ENCODE measurements at places on chromosomes 2 and 18.

DNA sequence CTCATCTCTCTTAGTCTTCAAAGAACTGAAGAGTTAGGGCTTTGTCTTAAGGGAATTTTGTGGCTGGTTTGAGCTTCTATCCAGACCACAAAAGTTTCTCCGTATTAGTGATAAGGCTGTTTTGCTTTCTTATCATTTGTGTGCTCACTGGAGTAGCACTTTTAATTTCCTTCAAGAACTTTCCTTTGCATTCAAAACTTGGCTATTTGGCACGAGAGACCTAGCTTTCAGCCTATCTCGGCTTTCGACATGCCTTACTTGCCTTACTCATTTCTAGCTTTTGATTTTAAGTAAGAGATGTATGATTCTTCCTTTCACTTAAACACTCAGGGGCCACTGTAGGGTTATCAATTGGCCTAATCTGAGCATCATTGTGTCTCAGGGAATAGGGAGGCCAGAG lies 29.9 kb downstream of the HDHD2 start:
- no peak for DNase-seq

DNA sequence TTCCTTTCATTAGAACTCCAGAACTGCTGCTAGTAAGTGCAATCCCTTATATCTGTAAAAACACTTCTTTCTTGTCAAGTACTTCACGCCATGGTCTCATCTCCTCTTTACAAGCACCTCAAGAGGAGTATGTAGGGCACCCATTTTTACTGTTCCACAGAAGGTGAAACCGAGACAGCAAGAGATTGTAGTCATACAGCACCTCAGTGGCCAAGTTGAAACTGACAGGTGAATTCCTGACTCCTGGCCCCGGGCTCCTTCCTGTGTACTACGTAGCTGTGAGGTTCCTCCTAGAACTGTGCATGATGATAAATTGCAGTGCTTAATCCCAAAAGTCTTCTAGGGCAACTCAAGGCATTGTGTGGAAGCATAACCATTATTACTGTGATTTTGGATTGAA lies 131.5 kb upstream of the MEIS1 start:
- DNase-seq, result no peak

- DNase-seq, result no peak
Measured at GRCh38 chr2:88737385-88737784, 45.9 kb downstream of the RPIA start.

DNA sequence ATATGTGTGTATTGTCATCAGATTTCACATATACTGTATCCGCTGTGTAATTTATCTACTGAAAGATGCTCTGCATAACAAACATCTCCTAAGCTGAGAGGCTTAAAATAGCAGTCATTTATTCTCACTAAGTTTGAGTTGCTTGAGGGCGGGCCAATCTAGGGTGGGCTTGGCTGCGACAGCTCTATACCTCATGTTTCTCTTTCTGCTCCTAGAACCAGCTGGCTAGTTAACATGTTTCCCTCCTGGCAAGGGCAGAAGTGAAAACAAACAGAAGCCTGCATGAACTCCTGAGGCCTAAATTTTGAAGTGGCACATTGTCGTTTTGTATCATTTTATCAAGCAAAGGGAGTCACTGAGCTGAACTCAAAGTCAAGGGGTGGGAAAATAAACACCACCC lies 585.0 kb upstream of the VRK2 start:
- no peak for DNase-seq

GRCh38 chr2:117771969-117772630 lies 42.4 kb upstream of the DDX18 start:
- DNase-seq, result no peak

GRCh38 chr18:10588975-10589374 lies 63.1 kb downstream of the NAPG start:
- no peak for DNase-seq

DNA sequence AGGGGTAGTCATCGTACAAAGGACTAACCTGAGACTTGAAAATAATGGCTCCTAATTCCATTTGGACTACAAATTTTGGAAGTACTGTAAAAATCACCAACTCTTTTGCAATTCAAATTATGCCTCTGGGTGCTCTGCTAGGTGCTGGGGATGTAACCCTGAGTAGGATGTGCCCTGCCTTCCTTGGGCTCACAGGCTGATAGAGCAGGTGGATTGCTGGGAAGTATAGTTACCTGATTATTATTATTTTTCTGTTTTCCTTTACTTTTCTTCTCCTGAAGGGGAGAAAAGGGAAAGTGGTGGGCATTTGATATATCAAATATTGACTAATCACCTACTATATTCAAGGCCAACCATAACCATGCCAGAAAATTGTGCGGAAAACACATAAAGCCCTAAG lies 119.3 kb upstream of the RIOK3 start:
- no peak for DNase-seq

- DNase-seq, result no peak
Measured at GRCh38 chr2:134836986-134837385, 1.4 kb upstream of the ACMSD start.

DNA sequence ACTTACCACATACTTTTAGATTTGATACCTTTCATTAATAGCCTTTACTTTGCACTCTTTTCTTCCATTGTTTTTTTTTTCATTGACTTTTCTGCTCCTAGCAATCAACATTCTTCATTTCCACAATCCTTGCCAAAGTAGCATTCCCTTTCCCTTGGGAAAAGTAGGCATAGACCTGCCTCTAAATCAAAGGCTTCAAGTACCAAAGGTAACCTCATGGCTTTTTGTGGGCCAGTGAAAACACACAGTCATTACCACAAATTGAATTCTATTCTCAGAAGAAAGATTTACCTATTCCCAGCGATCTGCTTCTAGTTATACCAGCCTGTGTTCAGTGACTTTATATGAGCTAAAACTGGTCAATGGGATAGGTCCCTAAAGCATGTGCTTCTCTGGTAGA lies 109.2 kb downstream of the SOCS6 start:
- no peak for DNase-seq

DNA sequence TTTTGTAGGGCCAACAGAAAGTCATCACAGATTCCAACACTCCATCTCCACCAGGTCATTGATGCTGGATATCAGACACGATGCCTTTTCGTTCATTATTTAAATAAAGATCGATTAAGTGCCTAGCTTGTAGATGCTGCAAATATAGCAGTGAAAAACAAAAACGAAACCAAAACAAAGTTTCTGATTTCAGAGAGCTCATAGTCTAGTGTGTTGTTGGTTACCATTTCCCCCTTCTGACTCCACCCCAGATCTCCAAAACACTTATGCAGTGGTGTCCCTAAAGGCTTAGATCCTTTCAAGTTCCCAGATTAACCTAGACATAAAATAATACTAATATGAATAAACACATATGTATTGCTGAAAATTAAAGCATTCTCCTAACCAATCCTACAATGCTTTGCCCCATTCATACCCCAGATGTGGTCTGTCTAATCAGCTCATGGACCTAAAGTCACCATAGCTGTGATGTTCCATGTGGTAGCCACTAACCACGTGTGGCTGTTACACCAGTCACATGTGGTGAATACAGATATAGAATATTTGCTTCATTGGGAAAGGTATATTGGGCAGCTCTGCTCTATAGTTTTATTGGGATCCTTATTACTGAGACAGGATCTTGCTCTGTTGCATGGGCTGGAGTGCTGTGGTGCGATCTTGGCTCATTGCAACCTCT lies 787.2 kb downstream of the TDRD15 start:
- DNase-seq, result no peak

GRCh38 chr2:65974067-65974723 lies 460.7 kb upstream of the MEIS1 start:
- DNase-seq, result no peak

- no peak for DNase-seq
Measured at GRCh38 chr2:160741271-160741670, 247.7 kb upstream of the RBMS1 start.

DNA sequence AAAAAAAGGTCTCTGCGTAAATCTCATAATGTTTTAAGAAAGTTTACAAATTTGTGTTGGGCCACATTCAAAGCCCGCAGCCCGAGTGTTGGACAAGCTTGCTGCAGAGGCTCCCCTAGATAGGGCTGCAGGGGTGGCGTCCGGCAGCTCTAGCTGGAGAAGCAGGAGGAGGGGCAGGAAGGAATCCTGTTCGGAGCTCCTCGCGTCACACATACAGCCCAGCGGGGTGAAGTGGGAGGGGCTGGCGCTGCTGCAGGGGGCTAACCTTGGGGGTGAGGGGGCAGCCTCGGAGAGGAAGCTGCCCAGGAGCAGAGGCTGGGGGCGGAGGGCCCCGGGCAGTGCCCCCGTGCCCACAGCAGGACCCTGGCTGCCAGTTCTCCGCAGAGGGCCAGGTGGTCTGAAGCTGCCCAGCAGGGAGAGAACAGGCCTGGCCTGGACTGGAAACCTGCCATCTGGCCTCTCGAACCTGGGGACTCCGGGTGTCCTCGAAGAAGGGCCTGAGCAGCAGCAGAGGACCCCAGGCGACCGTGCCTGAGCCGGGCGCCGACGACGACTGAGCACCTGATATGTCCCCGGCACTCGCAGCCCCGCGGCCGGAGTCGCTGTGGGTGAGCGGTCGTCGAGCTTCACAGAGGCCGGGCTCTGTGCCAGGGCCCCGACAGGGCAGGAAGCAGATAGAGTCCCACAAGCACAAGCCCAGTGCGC lies 2.6 kb upstream of the GPR35 start:
- no peak for DNase-seq

DNA sequence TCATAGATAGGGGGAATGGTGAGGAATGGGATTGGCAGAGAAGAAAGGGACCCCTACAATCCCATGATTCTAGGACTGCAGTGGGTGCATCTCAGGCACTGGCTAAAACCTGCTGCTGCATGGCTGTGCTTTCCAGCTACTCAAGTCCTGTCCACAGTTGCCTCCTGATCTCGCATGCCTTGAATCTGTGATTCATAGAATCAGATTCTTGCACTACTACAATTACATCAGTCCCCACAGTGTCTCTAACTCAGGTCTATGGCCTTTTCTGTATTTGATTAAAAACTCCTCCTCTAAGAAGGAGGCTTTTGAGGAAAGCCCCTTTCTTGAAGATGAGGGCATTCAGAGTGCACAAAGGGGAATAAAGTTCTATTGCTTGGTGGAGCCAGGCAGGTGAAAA lies 117.4 kb downstream of the LRATD1 start:
- no peak for DNase-seq

GRCh38 chr2:121388371-121388770 lies 103.4 kb upstream of the TFCP2L1 start:
- no peak for DNase-seq

GRCh38 chr2:230924470-230925341 lies at the start of gene GPR55:
TSS of gene GPR55 (minus strand) at chr2:230925242. CDS start at chr2:230910962, 14,280 bp downstream.
- no peak for DNase-seq

GRCh38 chr2:65628156-65628555 lies 195.8 kb upstream of the SPRED2 start:
- no peak for DNase-seq

- DNase-seq, result no peak
Measured at GRCh38 chr2:120831891-120832290, 96.2 kb downstream of the GLI2 start.
